CD8-positive, alpha-beta T cell (primary cell): ENCODE measurements at places on chromosomes 5 and 9. TPM values are rescaled to one million over a fixed set of nuclear protein-coding genes. Genes with fewer than 3 reads are reported as not detected.

The PCDHB16 gene
- not detected for total RNA-seq

The KIAA0825 gene
- 0.89 TPM for total RNA-seq

The NR6A1 gene
- total RNA-seq = not detected

The SPATA31D4 gene
- not detected for total RNA-seq

The HRH2 gene
- 1.4 TPM for total RNA-seq

The SLC1A3 gene
- not detected for total RNA-seq

The B4GALT7 gene
- total RNA-seq = 36.6 TPM

The DMRTA1 gene
- not detected for total RNA-seq

The TAF11L10 gene
- total RNA-seq = not detected

The SCGB3A2 gene
- total RNA-seq = not detected

The SARDH gene
- total RNA-seq = 11.4 TPM

The FOXD4L6 gene
- not detected for total RNA-seq

The FOXD4 gene
- not detected for total RNA-seq

The DBH gene
- 0.46 TPM for total RNA-seq

The PLAC8L1 gene
- not detected for total RNA-seq

The CDX1 gene
- not detected for total RNA-seq

The TICAM2 gene
- total RNA-seq = 0.27 TPM

The EIF4E1B gene
- not detected for total RNA-seq

The PCDHGB4 gene
- total RNA-seq = not detected

The FAM153A gene
- total RNA-seq = 55.1 TPM

The ADGRV1 gene
- total RNA-seq = 0.71 TPM

The OLFML2A gene
- total RNA-seq = not detected

The SEMA5A gene
- 0.25 TPM for total RNA-seq

The ADGRD2 gene
- total RNA-seq = not detected
